ENCODE measurements at places on chromosomes 3 and 15.

DNA sequence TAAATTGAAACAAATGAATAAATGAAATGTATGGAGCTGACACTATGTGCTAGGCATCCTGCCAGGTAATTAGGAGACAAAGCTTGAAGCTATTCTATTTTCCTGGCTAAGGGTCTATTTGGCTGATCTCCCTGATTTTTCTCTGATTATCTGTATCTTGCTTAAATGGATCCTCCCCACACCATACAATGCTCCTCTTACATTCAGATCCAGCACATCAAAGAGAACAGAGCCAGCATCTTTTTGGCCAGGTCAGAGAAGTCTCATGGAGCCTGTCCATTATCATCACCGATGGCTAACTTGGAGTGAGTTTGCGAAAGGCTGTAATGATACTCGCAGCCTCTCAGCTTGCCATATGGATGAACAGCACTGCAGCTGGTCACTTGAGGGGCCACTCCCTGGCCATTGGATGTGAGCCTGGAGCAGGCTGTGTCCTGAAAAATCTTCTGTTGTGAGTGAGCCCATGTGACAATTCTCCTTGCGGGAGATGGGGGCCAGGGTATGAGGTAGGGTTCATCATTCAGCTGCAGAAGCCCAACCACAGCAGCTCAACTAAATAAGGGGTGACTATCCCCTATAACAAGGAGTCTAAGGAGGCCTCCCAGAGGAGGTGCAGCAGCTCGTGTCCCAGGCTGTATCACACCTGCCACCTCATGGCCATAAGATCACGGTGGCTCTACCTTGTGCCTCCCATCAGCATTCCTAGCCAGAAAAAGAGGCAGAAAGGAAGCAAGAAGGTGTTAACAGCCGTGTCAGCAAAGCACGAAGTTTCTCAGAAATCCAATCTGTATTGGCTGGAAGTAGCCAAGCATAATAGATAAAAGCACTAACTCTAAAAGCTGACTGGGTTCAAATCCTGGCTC lies 69.3 kb upstream of the ST8SIA2 start:
- DNase-seq, result no peak

DNA sequence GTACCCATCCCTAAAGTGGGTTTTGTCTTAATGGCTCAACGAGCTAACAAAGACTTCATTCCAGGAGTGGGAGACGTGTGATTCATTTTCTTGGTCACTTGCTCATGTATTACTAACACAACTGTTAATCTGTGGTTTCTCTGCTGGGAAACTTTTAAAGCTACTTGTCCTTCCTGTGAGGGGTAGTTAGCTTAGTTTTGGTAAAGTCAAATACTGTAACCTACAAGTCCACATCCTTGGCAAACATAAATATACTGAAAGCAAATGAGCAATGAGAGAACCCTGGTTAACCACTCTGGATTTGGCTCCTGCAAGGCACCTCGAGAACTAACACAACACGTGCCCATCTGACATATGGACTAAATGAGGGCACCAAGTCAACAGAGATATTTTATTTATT lies 19.9 kb downstream of the NOX5 start:
- no peak for DNase-seq

DNA sequence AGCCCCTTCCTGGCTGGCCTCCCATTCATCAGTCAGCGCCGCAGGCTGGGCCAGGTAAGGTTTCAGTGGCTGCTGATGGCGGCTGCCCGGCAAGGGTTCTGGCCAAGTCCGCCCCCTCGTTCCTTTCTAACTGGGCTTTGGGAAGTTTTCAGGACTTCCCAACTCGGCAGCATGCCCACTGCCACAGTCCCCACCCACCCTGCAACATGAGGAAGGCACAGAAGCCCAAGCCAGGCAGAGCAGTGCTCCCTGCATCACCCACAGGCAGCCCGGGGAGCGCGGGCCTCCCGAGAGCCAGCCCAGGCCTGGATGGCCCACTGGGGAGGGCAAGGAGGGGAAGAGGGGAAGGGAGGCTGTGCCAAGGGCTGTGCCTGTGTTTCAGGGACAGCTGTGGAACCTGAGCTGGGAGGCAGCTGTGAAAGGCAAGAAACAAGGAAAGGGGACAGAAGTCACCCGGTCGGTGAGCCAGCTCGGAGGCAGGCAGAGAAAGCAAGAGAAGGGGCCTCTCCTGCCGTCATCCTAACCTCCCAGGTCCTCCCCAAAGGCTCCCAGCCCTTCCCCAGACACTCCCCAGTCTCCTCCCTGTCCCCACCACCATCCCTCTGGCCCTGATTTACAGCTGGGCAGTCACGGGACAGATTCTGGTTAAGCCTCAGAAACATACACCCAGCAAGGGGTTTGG lies 73.9 kb downstream of the CPN2 start:
- no peak for DNase-seq

DNA sequence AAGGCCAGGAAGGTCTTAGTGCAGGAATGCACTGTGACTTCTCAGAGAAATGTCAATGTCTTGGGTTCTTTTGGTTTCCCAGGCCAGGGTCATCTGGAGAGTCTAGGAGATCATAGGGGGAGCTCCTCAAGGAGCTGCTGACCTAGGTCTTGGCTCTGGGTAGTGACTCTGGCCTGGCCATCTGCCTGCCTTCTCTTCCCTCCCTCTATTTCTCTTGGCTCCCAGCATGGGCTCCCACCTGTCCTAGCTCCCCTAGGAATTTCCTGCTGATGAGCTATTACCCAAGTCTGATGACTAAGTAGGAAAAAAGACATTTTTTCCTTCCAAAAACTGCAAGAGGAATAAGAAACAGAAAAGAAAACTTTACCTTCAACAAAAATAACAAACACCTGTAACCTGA lies 57.4 kb downstream of the BSN start:
- no peak for DNase-seq

DNA sequence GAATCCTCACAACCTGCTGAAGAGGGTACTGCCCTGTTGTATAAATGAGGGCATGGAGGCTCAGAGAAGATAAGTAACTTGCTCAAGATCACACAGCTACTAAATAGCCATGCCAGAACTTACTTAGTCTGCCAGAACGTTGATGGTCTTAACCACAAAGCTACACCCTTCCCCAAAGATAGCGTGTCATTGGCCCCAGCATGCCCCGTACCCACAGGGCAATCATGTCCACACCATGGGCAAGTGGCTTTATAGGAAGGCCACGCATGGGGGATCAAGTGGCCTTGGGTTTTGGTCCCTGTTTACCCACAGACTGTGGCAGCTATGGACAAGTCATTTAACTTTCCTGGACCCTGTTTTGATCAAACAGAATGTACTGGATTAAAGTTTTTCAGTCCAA lies 15.9 kb upstream of the ARHGEF3 start:
- no peak for DNase-seq

GRCh38 chr3:105781871-105782270 lies 86.9 kb downstream of the CBLB start:
- no peak for DNase-seq

GRCh38 chr15:35019404-35020327 lies 31.6 kb upstream of the ZNF770 start:
- DNase-seq, result no peak

- no peak for DNase-seq
Observed at GRCh38 chr3:152147748-152148147, 121.0 kb upstream of the MBNL1 start.

DNA sequence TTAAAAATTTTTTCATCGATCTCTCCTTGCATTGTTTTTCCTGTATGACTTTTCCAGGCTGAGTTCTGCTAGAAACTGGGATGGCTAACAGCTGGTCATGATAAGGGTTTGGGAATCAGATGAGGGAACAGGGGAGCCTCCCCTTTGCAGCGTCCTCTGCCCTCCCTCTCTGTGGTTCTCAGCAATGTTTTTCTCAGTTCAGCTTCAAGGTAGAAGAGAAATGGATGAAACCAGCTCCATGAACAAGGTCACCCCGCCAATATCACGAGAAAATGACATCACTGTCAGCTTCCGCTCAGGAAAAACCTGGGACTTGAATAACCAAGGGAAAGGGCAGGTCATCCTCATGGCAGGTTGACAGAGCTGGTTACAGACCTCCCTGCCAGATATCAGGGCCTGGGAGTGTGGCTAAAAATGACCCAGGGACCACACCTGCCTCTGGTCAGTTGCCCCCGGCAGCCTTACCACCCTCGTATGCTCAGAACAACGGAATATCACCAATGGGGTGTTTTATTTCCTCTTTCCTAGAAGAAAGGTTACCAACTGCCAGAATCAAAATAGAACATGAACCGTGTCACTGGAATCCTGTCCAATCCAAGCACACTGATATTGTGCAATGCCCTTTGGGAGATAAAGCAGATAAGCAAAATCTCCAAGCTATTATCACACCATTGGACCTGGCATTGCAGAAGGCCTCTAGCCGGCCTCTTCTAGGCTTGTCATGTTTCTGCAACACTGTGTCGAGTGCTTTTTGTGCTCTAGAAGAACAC lies 26.1 kb downstream of the LSM3 start:
- no peak for DNase-seq

DNA sequence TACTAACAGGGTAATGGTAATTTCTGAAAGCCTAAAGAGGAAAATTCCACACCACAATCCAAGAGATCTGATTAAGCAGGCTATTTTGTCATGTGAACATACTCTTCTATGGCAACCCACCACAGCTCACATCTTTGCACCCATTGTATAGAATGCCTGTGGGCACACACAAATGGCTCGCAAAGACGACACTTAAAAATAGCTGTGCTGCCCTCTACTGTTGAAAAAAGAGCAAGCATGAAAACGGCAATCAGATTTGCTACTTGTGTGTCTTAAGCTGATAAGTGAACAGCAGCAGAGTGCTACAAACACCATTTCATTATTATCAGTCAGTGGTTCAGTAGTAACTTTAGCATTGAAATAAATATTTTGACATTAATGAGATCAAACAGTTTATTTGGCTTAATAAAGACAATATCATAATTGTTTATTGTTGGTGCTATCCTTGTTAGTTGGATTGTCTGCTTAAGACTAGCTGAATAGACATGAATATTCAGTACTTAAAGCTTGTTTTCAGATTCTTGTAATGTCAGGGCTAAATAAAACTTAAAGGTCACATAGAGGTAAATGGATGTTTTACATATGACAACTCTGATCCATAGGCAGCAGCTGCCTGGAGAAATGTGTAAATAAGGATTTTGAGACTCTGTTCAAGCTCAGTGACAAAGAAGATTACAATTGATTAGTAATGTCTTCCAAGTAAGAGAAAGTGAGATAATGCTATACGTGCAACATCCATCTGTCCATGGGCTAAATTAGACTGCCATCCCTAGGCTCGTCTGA lies 199.1 kb downstream of the LRRN1 start:
- peak; percentile 67 for DNase-seq

GRCh38 chr15:46231786-46232185 lies 597.0 kb downstream of the SQOR start:
- DNase-seq, result no peak

GRCh38 chr15:55282284-55282833 lies 7.3 kb downstream of the RAB27A start:
- DNase-seq, result no peak

- no peak for DNase-seq
Observed at GRCh38 chr3:141174674-141175073, 57.0 kb upstream of the PXYLP1 start.

GRCh38 chr15:28123408-28124023 lies 24.4 kb upstream of the OCA2 start:
- DNase-seq, result peak; percentile 64

GRCh38 chr3:63910891-63911290 lies 1.3 kb downstream of the SCAANT1 start:
- peak; percentile 24 for DNase-seq

GRCh38 chr3:17433876-17434275 lies 308.6 kb downstream of the TBC1D5 start:
- no peak for DNase-seq

DNA sequence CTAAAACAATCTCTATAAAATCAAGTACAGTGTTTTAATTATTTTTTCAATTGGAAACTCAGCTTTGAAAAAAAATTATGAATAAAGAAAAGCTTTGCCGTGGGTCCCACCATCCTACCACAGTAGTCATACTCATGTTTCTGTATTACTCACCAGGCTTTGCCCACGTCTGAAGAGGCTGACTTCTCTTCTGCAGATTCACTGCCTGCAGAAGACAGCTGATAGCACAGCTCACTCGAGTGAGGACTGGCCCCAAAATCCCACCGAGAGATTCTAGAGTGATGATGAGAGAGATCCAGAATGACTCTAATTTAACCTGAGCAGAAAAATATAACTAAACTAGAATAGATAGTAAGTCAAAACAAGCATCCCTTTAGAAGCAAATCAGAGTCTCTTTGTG lies 11.9 kb downstream of the C2CD4B start:
- no peak for DNase-seq

- DNase-seq, result peak; percentile 99
Observed at GRCh38 chr3:177358091-177358976, 161.1 kb upstream of the TBL1XR1 start.

GRCh38 chr3:129007792-129008191 lies 6.7 kb downstream of the EFCC1 start:
- DNase-seq, result no peak

GRCh38 chr3:157573780-157574378 lies 70.7 kb upstream of the VEPH1 start:
- no peak for DNase-seq

GRCh38 chr3:51869304-51869703 lies 6.1 kb downstream of the IQCF5 start:
- no peak for DNase-seq

DNA sequence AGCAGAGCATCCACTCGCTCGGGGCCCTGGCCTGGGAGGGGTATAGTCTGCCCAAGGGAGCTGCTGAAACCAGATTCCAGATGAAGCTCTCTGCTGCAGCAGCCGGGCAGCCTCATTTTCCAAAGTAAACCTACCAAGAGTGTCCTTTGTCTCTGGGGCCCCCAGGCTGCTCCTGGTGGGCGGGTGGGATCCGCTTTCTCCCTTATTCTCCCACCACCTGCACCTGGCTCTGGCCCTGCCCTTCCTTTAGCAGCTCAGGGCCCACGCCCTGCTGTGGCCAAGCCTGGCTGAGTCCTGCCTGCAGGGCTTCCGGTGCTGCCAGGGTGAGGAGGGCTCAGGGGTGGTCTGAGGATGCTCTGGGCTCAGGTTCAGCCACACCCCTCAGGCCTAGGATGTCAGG lies 13.0 kb downstream of the SCN5A start:
- no peak for DNase-seq

DNA sequence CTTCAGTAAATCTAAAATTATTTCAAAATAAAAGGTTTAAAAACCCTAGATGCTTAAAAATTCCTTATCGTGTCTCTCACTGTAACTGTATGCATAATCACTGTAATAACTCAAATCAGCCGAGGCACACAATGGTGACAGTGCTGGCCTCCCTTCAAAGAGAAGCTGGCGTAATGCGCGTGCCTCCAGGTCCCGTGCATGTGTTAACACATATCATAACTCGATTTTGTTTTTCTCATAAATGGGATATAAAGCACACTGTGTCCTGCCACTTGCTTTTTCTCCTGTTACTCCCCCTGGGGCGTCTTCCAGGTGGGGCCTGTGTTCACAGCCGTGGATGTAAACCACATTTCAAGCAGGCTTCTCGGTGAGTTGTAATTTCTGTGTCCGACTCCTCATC lies 56.0 kb downstream of the TPRA1 start:
- no peak for DNase-seq

- DNase-seq, result no peak
Observed at GRCh38 chr15:80562033-80562432, 133.1 kb upstream of the ABHD17C start.

- no peak for DNase-seq
Observed at GRCh38 chr3:52405601-52406110, 39.2 kb downstream of the SEMA3G start.

- no peak for DNase-seq
Observed at GRCh38 chr15:62552444-62552843, 387.4 kb upstream of the C2CD4B start.
